BJ (cell line): ENCODE measurements at places on chromosomes 16 and 17.

- no peak for DNase-seq
These were observed 42.6 kb upstream of the CLEC18B start for GRCh38 chr16:74463888-74464287.

GRCh38 chr16:67942200-67942509 is 1.8 kb downstream of the LCAT start:
- no peak for DNase-seq

- no peak for DNase-seq
These were observed 85.0 kb upstream of the CHMP6 start for GRCh38 chr17:80906364-80907259.

- peak; percentile 17 for DNase-seq
These were observed 41.0 kb downstream of the TADA2A start for GRCh38 chr17:37447641-37448040.

DNA sequence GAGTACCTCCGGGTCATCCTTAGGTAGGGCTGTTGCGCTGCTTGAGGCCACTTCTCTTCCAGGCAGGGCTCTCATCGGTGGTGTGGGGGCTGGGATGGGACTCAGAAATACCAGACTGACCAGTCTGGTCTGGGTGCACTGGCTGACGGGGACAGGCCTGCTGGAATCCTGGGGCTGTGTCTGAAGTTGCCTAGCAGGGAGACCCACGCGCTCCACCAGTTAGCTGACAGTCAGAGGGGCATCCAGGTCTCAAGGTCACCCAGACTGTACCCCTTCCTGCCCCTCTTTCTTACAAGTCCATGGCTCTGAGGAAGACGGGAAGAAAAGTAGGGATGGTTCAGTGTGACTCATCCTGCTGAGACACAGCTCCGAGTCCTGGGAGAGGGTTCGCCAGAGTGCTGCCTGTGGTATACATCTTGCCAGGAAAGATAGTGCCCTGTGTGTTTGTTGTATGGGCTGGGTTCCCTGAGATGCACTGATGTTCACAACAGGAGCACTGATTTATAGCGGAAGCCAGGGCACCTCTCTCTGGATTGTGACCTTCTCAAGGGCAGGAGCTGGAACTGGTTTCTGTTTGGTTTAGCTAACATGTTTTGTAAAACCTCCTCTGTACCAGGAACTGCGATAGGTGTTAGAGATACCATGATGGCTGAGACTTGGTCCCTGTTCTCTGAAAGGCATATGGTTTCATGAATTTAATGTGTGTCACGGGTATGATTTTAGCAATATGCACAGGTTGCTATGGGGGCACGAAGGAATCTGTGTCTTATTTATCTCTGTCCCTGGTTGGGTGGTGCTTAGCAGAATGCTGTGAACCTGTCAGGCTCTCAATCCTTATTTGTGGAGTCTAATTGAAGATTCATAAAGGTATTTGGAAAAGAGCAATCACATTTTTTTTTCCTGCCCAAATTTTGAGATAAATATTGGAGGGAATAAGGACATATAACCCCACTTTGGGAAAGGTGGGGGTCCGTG is 97.5 kb downstream of the OR1D5 start:
- DNase-seq: no peak

GRCh38 chr16:1347962-1348361 is 3.7 kb downstream of the TSR3 start:
- DNase-seq: no peak

DNA sequence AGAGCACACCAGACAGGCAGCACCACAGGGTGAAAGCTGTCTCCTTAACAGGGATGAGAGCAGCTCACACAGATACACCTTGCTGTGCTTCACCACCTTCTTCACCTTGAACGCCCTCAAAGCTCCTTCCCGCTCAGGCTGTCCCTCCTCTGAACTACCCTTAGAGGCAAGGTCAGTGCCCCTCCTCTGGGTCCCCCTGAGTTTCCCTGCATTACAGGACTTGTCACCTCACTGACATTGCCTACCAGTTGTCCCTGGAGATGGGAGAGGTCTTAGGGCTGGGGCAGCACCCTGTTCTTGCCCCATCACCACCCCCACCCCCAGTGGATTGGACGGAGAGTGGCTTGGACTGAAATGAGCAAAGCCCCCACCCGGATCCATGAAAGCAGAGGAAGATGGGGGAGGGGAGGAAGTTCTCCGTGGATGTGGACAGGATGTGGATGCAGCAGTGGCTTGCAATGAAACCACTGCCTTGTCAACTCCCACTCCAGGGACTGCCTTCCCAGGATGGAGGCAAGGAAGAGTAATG is 73.2 kb upstream of the CDH5 start:
- no peak for DNase-seq
